Smooth muscle cell of the pulmonary artery (primary cell): ENCODE measurements at places on chromosomes 1 and 21. TPM values are rescaled to one million over a fixed set of nuclear protein-coding genes. Genes with fewer than 3 reads are reported as not detected.

The ST6GALNAC3 gene
- 0.26 and 0.36 TPM in 2 replicates for total RNA-seq

The ACTA1 gene
- total RNA-seq = not detected in 2 replicates

The MROH7 gene
- 0.39 and 0.73 TPM in 2 replicates for total RNA-seq

The NES gene
- total RNA-seq = 43.7 and 57.4 TPM in 2 replicates

The KCNQ4 gene
- 0.53 and 1.2 TPM in 2 replicates for total RNA-seq

The KCTD3 gene
- 49.7 and 93.3 TPM in 2 replicates for total RNA-seq

The S100A14 gene
- total RNA-seq = 0.13 TPM in 1 of 2 replicates, not detected in the other

The AKNAD1 gene
- total RNA-seq = 0.33 TPM in 1 of 2 replicates, not detected in the other

The HLX gene
- 4.9 and 10.6 TPM in 2 replicates for total RNA-seq
